Renal cortex interstitium (tissue), 15 donors: ENCODE measurements at places on chromosomes 1 and 21. TPM values are rescaled to one million over a fixed set of nuclear protein-coding genes. Genes with fewer than 3 reads are reported as not detected.

The B3GALT2 gene
- 14.0 TPM for polyA plus RNA-seq

The HPCAL4 gene
- polyA plus RNA-seq: 0.77 TPM

The C4BPA gene
- polyA plus RNA-seq: 0.59 TPM

DNA sequence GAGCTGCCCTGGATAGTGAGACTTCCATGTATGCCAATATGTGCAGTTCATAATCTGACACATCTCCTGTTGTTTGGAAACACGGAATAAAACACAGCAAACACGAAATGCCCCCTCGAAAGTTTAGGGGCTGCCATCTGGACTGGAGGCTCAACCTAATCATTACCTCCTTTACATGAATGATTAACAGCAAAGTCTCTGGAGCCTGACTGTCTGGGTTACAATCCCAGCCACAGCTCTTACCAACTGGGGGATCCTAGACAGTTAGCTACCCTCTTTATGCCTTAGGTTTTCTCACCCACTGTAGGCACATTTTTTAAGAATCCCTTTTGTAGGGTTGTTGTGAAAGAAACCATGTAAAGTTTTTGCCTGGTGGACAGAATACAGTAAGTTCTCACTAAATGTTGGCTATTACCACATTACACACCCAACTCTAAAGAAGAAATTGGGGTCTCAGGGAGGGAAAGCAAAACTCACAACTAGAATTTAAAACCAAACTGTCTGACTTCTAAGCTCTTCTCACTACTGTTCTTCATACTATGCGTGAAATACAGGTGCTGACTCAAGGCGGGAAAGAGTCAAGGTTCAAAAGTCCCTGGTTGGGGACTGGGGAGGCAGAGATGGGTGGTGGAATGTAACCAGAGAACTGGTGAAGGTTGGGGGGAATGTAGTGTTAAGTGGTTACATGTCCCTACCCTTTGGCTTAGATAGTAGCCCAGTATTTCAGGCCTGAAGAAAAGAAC is 24.2 kb downstream of the CYP4A22 start:
- DNase-seq: no peak

DNA sequence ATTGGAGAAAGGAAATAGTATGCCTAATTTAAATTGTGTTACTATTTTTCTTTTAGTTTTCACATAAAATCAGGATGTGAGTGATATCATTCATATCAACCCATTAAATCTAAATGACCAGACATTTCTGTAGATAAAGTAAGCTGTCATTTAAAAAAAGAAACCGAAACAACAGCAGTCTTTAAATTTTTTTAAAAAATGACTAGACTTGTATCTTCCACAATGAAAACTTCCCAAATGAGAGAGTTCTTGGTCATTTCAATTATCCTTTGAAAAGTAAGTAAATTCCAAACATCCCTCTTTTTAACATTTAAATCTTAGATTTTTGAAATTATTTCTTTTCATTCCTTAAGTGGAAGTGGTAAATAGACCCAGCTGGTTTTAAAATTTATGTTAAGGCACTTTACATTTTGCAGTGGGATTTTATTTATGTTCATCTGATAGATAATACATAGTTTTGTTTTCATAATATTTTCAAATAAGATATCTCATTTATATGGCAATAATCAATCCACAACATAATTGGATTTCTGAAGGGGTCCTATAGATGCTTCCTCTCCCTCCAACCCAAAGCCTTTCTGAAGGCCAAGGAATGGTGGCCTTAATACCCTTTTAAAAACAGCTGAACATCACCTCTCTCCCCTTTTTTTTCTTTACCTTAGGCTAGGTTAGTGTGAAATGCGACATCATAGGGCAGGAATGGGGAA is 3.1 kb downstream of the FOXD3 start:
- no peak for DNase-seq

DNA sequence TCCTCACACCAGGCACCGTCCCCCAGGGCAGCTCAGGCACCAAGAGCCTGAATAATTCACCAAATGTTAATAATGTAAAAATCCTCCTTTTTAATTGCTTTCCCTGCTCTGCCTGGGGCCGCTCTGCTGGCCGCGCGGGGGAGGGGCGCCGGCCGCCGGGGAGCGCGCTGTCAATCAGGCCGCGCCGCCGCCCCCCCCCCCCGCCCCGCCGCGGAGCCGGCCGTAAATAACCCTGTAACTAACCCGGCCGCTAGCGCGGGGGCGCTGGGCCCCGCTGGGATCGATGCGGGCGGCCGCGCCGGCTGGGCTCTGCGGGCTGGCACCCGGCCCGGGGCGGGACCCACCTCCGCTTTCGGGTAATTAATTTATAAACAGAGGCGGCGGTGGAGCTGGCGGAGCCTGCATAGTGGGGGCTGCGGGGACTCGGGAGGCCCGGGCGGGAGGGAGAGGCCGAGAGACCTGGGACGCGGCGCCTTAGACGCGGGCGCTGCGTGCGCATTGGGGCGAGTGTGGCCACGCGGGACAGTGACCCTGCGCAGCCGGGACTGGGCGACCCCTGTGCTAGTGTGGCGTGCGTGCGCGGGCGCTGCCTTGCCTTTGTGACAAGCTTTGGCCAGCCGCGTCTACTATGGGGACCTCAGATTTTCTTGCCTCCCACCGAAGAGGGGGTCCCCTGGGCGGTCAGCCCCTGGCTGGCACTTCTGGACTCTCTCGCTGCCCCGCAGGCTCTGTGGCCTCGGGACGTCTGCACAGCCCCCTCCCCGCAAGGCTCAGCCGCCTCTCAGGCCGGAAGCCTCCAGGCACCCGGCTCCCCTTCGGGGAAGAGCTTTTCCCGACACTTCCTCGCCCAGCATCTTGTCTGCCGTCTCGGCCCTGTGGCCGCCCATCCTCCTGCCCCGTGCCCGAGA is 16.6 kb downstream of the SAMD11 start:
- DNase-seq: no peak

The SLC26A9 gene
- 0.42 TPM for polyA plus RNA-seq

The CYP4A22 gene
- 6.0 TPM for polyA plus RNA-seq

The CELA2A gene
- not detected for polyA plus RNA-seq

DNA sequence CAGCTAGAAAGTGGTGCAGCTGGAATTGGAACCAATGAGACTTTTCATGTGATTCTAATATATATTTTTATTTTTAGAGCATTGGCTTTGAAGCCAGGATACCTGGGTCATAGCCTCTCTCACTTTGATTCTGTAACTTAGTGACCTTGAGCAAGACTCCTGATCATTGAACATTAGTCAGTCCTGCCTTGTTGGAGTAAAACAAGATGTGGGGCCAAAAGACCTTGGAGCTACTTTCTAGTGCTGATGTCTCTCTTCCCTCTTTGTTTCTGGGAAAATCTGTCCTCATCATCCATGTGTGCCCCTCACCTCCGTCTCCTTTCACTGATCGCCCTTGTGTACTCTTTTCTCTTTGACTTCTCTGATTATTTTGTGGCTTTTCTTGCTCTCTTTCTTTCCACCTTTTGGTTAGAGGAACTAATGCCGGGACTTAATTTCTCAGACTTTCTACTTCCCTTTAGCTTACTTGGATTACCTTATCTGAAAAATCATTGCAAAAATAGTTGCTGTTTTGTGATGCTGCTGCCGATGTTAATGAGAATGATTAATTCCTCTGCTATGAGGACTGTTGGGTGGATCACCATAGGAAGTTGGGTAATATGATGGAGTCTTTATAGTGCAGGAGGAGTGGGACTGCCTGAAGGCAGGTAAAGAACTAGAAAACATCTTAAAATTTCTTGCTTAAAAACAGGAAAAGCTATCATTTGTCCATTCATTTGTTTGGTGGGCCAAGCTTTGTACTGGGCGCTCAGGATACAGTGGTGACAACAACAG is 72.0 kb downstream of the NOS1AP start:
- DNase-seq: no peak

DNA sequence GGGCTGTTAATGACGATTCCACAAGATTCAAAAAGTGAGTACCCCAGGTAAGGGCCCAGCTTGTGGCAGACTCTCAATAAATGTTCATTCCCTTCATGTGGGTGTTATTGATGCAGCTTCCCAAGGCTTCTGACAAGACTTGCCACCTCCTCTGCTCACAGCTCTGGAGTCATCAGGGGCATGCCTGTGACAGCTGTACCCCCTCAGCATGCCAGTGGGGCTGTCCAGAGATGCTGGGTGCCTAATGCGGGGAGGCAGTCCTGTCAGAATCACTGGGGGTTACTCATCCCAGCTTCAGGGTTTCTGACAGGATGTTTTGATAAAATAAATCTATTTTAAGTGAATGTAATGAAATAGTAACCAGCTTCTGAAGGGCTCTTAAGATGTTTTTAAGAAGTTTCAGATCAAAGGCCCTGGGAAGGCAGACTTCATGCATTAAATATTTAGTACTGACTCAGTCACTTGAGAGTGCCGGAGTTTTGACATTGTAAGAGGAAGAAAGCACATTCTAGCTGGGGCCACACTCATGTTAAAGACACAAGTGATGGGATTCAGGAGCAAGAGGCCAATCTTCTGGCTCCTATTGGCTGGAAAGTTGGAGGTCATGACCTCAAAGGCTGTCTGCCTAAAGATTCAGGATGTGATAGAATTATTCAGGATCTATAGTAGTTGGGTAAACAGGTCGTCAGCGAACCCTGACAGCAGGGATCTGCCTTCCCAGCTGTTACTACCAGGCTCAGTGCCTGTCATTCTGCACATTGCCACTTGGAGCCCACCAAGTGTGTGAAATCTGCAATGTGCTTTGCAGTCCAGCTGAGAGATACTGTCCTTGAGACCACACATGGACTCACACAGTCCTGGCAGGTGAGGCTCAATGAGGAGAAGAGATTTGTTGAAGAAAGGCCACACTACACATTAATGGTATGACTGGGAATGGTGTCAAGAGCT is 239.6 kb upstream of the BEND5 start:
- DNase-seq: no peak

DNA sequence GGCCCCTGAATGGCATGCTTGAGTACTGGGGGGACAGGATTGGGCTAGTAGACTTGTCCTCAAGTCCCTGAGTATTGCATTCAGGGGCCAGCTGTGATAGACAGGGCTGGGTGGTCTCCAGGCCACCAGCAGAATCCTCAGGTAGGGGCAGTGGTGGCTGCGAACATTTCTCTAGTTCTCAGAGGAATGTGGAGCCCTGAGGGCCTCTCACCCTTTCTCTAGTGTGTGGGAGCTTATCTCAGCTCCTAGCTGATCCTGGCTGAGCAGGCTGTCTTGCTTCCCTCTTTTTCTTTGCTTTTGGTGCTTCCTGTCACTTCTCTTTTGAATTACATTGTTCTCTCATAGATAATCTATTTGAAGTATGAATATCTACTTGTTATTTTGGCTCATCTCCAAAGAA is 30.0 kb upstream of the PM20D1 start:
- DNase-seq: no peak

GRCh38 chr1:68329096-68329835 is 96.9 kb upstream of the WLS start:
- DNase-seq: no peak

The SLAMF7 gene
- 0.33 TPM for polyA plus RNA-seq

DNA sequence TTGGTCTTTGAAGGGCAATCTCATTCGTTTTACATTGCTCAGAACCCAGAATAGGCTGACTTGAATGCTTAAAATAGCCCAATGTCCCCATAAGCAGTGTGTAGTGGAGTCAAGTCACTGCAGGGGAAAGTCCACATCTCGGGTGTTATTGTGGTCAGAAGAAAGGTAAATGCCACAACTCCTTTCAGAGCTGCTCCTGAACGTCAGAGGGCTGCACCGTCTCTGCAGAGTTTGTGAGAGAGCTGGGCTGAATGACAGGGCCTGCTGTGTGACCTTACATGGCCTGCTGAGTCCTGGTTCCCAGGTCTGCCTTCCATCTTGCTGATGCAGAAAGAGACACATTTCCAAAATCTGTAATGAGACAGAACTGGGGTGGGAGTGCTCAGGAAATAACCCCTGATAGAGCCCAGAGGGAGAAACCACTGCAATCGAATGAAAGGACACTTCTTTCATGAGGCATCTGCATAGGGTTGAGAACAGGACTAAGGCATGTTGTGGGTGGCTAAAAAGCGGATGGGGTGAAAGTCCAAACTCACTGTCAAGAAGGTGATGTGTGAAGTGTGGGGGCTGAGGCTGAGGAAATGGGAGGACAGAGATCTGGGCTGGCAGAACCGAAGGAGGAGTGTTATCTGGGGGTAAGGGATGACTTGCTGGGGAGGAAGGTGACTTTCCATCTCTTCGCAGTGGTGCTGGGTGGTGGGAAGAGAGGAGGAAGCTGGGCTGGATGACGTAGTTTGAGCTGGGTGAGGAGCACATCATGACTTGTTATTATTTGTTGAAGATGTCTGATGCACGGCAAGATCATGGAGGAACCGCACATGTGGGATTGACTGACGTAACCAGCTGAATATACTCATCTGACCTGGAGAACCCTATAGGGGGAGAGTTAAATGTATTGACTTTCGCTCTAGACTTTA is 33.7 kb downstream of the XCL2 start:
- no peak for DNase-seq

The VAV3 gene
- 149 TPM for polyA plus RNA-seq

GRCh38 chr1:198902655-198903054 is 263.8 kb downstream of the PTPRC start:
- DNase-seq: no peak

GRCh38 chr1:18748435-18748834 is 111.0 kb downstream of the TAS1R2 start:
- no peak for DNase-seq

GRCh38 chr1:43586136-43586731 is 55.6 kb downstream of the PTPRF start:
- DNase-seq: no peak

The DNAH14 gene
- 19.5 TPM for polyA plus RNA-seq

The DCAF6 gene
- polyA plus RNA-seq: 83.0 TPM

- peak; percentile 16 for DNase-seq
Observed at GRCh38 chr1:154611150-154611862, 3.3 kb upstream of the ADAR start.

- DNase-seq: no peak
Observed at GRCh38 chr1:236165238-236165981, 23.1 kb downstream of the GPR137B start.

The ACTN2 gene
- polyA plus RNA-seq: 0.92 TPM

The TMEM59 gene
- polyA plus RNA-seq: 331 TPM

DNA sequence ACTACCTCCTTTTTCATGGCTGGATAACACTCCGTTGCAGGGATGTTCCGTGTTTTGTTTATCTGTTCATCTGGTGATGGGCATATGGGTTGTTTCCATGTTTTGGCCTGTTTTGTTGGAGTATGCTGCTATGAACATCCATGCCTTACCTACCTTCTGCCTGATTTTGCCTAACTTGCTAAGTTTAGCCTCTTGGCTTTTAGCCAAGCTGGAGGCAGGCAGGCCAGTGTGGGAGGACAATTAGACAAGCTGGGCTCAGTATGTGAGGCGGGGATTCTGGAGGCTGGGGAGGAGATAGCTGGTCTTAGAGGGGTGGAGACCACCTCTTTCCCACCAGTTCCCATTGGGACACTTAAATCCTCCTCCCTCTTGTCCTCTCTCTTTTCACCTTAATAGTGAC is 98.4 kb upstream of the WNT4 start:
- no peak for DNase-seq

The IL20 gene
- polyA plus RNA-seq: not detected

The TFF3 gene
- polyA plus RNA-seq: 5.4 TPM

The FCGR1A gene
- 1.3 TPM for polyA plus RNA-seq

GRCh38 chr1:4090556-4090955 is 190.5 kb upstream of the C1orf174 start:
- DNase-seq: no peak

The GBP1 gene
- polyA plus RNA-seq: 18.5 TPM
